ENCODE measurements at places on chromosomes 5 and 9. TPM values are rescaled to one million over a fixed set of nuclear protein-coding genes. Genes with fewer than 3 reads are reported as not detected.

The KIF27 gene
- total RNA-seq, result 4.5 TPM

The FAM153A gene
- 0.56 TPM for total RNA-seq

The SLC38A9 gene
- 28.8 TPM for total RNA-seq

The IL4 gene
- not detected for total RNA-seq

The COL23A1 gene
- 0.28 TPM for total RNA-seq

The C6 gene
- under 0.01 TPM for total RNA-seq

The TAS2R1 gene
- 0.28 TPM for total RNA-seq

The INSL6 gene
- total RNA-seq, result not detected

The SAXO1 gene
- under 0.01 TPM for total RNA-seq

The CYLC2 gene
- total RNA-seq, result not detected

The MACROH2A1 gene
- total RNA-seq, result 219 TPM

The CD74 gene
- total RNA-seq, result 0.38 TPM

The SH2D3C gene
- total RNA-seq, result 0.19 TPM

The SLC36A3 gene
- not detected for total RNA-seq

The OXCT1 gene
- total RNA-seq, result 48.7 TPM

The NFX1 gene
- total RNA-seq, result 19.4 TPM

The CDH9 gene
- total RNA-seq, result not detected

The PTGS1 gene
- total RNA-seq, result 71.3 TPM

The SPATA9 gene
- 0.85 TPM for total RNA-seq

The SAP30L gene
- total RNA-seq, result 22.6 TPM

The HTR4 gene
- not detected for total RNA-seq

The SLC35D2 gene
- total RNA-seq, result 13.4 TPM

The FBP1 gene
- total RNA-seq, result not detected

The RANBP3L gene
- not detected for total RNA-seq

The LCP2 gene
- not detected for total RNA-seq

The HAND1 gene
- total RNA-seq, result not detected
